ENCODE measurements at places on chromosomes 6 and 20. TPM values are rescaled to one million over a fixed set of nuclear protein-coding genes. Genes with fewer than 3 reads are reported as not detected.

Gene GLP1R
- 0.15 TPM for total RNA-seq

Gene CST4
- not detected for total RNA-seq

Gene SLC17A3
- not detected for total RNA-seq

Gene MCCD1
- total RNA-seq: not detected

Gene TMEM151B
- total RNA-seq: not detected

Gene GJA10
- total RNA-seq: not detected

Gene IP6K3
- total RNA-seq: not detected

Gene ENPP1
- total RNA-seq: 2.0 TPM

Gene MROH8
- total RNA-seq: 3.7 TPM

Gene PRICKLE4
- total RNA-seq: not detected

Gene CD40
- total RNA-seq: 3.3 TPM

Gene FKBP1C
- 1.4 TPM for total RNA-seq

Gene SCRT2
- not detected for total RNA-seq

Gene SRXN1
- 27.9 TPM for total RNA-seq

Gene GCNT2
- total RNA-seq: 1.7 TPM

Gene ERVFRD-1
- total RNA-seq: not detected

Gene ITPA
- total RNA-seq: 94.7 TPM

Gene MLIP
- total RNA-seq: not detected

Gene PBOV1
- not detected for total RNA-seq

Gene PERP
- 10.0 TPM for total RNA-seq

Gene JAG1
- total RNA-seq: 0.15 TPM

Gene KCNS1
- total RNA-seq: 0.52 TPM

Gene BTN2A1
- 21.9 TPM for total RNA-seq

Gene OR2W1
- not detected for total RNA-seq

Gene RAMACL
- total RNA-seq: 0.17 TPM

Gene NKAPL
- total RNA-seq: 0.30 TPM

Gene TFAP2C
- total RNA-seq: not detected

Gene LHFPL5
- total RNA-seq: not detected

Gene KIAA1755
- not detected for total RNA-seq

Gene PLAGL2
- total RNA-seq: 117 TPM

Gene FUT9
- not detected for total RNA-seq

Gene ADAT2
- total RNA-seq: 26.7 TPM

Gene TOX2
- total RNA-seq: 0.34 TPM

Gene EDN1
- total RNA-seq: 0.13 TPM

Gene LCA5
- 0.06 TPM for total RNA-seq

Data from activated CD8-positive, alpha-beta memory T cell treated with anti-CD3 and anti-CD28 coated beads for 36 hours (primary cell).